Stimulated activated CD8-positive, alpha-beta memory T cell treated with anti-CD3 and anti-CD28 coated beads, Interleukin-4, amount 100 ng/mL, for 1 hour (primary cell): ENCODE measurements at places on chromosomes 6 and 20.

DNA sequence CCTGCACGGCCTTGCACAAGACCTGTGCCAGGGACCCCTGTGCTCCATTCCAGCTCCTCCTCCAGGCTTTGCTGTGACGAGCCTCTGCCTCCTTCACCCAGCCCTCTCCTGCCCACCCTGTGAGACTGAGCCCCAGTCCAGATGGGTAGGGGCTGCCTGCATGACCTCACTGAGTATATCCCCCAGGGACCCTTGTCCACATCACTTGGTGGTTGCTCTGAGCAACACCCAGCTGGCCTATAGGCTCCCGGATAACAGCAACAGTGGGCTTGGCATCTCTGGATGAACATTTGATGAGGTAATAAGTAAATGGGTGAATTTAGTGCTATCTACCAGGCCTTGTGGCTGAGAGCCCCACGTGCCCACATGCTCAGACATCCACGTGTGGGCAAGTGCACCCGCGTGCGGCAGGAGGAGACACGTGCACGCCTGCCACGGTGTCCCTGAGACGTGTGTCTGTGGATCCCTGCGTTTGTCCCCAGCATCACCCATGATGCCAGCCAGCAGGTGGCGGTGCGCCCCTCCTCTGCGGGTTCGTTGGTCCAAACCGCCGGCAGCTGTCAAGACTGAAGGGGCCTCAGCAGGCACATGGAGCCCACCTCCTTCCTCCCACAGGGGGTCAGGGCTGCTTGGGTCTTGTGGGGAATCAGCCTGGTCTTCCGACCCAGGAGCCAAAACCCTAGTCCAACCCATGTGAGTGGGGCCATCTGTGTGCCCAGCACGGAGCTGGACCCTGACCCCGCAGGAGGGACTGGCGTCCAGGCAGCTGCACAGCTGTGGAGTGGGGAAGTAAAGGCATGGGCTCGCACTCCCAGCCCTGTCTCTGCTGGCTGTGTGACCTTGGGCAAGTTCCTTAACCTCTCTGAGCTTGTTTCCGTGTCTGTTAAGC lies 45.9 kb downstream of the FGD2 start:
- DNase-seq: peak; percentile 78

DNA sequence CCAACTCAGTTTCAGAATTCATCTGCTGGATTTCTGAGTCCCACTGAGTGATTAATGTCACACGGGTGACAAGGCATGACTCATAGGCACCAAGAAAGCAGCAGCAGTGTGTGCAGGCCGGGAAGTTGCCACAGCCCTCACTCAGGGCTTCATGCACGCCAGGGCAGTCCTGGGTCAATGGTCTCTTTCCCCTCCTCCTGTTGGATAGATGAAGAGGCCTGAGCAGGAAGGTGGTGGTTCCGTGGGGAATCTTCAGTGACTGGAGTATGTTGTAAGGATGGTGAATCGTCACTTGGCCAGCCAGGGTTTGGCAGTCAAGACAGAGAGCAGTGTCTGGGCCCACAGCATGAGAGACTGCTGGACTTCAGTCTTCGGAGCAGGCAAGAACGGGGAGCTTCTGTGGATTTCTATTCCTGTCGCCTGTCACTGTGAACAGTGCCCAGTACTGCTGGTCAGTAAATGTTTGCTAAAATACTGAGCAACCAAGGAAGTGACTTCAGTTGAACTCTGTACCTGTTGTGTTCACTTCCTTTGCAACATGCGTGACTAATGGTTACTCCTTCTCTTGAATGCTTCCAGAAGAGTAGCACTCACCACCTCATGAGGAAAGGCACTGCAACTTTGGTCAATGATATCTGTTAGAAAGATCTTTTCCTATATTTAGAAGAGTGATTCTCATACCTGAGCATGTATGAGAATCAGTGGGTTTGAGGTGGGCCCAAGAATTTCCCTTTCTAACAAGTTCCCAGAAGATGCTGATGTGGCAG lies 62.0 kb upstream of the CD93 start:
- no peak for DNase-seq

GRCh38 chr20:37200926-37201826 lies 21.8 kb upstream of the MROH8 start:
- no peak for DNase-seq

GRCh38 chr20:62578294-62578897 lies 63.9 kb upstream of the SLCO4A1 start:
- no peak for DNase-seq

DNA sequence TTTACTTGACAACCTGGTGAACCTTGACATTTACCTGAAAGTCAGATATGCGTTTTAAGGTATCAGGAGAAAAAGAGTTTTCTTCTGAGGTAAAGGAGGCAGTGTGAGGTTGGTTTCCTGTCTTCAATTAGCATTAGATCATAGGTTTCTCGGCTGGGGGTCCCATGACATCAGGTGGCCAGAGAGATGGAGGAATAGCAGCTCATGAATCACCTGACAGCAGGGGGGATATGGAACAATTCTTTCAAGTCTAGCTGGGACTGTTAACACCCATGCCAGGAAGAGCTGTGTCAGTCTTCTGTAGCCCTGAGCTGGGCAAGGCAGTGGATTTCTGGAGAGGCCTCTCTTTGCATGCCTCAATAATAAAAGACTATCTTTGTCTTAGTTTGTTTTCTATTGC lies 108.0 kb upstream of the TMEM170B start:
- no peak for DNase-seq

GRCh38 chr6:23692184-23692583 lies 433.8 kb upstream of the NRSN1 start:
- no peak for DNase-seq

GRCh38 chr20:10481676-10482075 lies 46.6 kb downstream of the SLX4IP start:
- no peak for DNase-seq

- no peak for DNase-seq
These were observed 34.7 kb upstream of the ERVFRD-1 start for GRCh38 chr6:11146117-11146826.

- no peak for DNase-seq
These were observed 55.8 kb downstream of the TMEM200A start for GRCh38 chr6:130421585-130421984.

DNA sequence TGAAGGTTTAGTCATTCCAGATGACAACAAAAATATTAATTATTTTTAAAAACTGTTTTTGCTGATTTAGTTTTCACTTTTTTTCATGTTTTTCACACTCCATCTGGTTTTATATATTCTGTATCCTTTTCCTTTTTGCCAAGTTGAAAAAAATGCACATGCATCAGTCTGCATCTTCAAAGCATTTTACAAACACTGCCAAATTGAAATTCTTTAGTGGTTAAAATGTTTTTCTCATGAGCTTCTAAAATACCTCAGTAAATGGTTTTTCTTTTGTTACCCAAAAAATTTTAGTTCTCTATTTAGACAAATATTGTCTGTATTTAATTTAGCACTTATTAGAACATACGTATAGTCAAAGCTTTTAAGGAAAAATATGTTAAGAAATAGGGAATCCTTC lies 386.9 kb upstream of the HSF2 start:
- no peak for DNase-seq
